ENCODE measurements at places on chromosomes 16 and 17.
A peak's percentile ranks its signal among the peaks of the same experiment; 100 is the strongest.

DNA sequence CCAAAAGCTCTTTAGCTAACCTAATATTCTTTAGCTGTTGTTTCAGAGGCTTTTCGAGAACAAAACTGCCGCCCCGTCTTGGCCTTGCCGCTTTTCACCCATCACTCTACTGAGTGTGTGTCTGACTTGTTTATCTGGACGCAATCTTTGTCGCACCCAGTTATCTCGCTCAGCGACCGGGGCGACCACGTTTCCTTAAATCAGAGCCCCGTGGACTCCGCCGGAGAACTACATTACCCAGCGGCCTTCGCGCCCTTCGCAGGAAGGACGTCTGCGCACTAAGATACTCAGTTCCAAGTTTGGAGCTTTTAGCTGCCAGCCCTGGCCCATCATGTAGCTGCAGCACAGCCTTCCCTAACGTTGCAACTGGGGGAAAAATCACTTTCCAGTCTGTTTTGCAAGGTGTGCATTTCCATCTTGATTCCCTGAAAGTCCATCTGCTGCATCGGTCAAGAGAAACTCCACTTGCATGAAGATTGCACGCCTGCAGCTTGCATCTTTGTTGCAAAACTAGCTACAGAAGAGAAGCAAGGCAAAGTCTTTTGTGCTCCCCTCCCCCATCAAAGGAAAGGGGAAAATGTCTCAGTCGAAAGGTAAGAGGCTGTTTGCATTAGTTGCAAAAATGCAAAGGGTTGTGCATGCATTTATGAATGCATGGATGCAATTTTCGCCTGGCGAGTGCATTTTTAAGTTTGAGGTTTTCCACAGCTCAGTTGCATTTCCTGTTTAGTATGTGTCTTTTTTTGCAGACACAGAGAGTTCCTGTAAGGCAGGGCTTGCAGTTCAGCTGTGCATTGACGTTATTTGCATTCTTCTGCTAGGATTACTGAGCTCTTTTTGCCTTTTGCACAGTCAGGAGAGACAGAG, at the start of gene MAP2K6:
MAP2K6 (plus strand) TSS at position 290 of the 867 bp plus-strand sequence; CDS start at position 578, 288 bp downstream.
- DNase-seq, result peak; percentile 86

GRCh38 chr17:7841915-7842379, 7.9 kb downstream of the KDM6B start:
- DNase-seq, result peak; percentile 91

- no peak for DNase-seq
Observed at GRCh38 chr16:73610605-73611156, 562.8 kb upstream of the ZFHX3 start.

- peak; percentile 50 for DNase-seq
Observed at GRCh38 chr16:1645914-1646525, 32.1 kb upstream of the JPT2 start.

Data from stimulated activated CD8-positive, alpha-beta memory T cell treated with anti-CD3 and anti-CD28 coated beads, Interleukin-4, amount 100 ng/mL, for 48 hours (primary cell).